IPS DF 19.7 (cell line): ENCODE measurements at places on chromosomes 6 and 20.

DNA sequence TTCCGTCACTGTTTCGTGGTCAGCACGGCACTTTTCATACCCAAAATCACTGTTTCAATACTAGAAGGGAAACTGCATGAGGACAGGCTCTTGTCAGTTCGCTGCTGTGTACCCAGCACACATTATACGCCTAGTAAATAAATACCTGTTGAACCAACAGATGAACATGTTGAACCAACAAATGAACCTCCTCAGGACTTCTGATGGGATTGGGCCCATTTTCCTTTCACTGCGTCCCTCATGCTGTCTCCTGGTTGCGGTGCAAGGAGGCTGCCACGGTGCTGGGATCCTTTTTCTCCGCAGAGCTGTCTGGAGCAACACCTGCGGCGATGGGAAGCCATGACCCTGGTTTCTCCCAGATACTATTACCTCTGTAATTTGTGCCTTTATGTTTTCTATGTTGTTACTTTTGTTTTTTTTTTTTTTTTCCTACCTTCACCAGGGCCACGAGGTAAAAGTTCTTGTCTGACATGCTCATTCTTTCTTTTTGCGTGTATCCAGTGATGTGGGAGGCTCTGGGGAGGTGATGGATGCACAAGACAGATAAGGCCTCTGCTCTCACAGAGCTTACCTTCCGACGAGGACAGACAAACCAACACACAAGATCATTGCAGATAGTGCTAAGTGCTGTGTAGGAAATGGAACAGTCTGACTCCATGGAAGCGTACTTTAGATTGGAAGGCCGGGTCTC, 1.1 kb downstream of the VAPB start:
- no peak for DNase-seq

DNA sequence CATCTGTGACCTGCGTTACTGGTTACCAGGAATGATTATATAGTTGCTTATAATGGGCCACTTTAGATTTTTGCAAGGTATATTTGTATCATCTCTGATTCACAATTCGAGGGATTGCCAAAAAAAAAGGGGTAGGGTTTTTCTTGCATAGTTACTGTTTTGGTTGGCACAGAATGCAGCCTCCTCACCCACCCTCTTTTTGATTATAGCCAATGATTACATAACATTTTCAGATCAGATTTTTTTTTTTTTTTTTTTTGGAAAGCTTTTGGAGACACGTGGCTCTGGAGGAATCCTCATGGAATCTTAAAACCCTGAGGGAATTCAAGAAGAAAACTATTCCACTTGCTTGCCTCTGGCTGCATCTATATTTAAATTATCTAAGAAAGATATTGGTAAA, 53.7 kb downstream of the UST start:
- DNase-seq: no peak

- DNase-seq: peak; percentile 45
Observed at GRCh38 chr20:23889775-23890187, 10.2 kb upstream of the CST5 start.

- DNase-seq: no peak
Observed at GRCh38 chr6:168527451-168528210, 86.6 kb downstream of the SMOC2 start.

- no peak for DNase-seq
Observed at GRCh38 chr6:22147921-22148776, 148.7 kb downstream of the PRL start.

DNA sequence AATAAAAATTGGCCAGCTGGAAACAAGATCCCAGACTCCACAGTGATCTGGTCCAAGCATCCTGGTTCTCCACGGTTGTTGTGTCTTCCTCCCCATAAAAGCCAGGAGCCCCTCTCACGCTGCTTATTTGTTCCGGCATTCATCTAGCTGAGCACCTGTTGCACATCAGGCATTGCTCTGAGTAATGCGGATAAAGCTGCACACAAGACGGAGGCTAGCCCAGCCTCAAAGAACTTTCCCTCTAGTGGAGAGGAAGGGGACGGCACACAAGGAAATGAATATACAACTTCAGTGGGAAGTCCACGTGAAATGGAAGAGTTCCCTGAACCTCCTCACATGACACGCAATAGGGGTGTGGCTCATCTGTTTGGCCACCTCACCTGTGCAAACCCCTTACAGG, 30.3 kb upstream of the NXT1 start:
- DNase-seq: no peak

DNA sequence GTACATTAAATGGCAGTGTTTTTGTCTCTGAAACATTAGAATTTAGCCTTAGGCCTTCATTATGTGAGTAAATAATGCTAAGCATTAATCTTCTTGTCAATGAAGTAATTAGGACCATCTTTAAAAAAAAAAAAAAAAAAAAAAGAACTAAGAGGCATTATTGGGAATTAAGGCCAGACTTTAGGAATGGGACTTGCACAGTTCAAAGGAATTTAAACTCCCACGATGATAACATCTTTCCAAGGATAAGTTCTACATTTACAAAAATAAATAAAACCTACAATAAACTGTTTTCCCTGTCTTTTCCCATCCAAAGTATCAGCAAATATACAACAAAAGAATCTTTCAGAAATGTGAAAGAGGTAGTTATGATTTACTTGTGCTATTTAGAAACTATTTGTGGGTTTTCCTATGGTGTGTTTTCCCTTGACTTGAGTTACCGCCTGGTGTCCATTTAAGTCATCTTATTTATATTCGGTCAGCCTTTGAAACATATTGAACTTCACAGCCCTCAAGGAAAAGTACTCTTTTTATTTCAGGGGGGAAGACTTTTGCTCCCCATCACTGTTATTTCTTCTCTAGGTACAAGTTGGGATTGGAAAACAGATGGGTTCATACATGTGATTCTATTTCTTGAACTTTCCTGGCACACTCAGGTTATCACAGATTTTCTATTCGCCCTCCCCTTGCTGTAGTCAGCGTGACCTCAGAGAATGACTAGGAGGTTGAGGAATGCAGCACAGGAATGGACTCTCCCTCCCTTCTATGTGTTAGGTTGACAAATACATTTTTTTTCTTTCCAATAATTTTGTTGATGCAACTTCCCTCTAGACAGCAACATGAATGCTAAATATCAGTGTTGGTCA, 13.6 kb downstream of the STMND1 start:
- DNase-seq: no peak

GRCh38 chr6:11398451-11399326, 138.9 kb upstream of the TMEM170B start:
- DNase-seq: no peak

- no peak for DNase-seq
Observed at GRCh38 chr6:13103169-13103568, 225.2 kb downstream of the TBC1D7 start.

DNA sequence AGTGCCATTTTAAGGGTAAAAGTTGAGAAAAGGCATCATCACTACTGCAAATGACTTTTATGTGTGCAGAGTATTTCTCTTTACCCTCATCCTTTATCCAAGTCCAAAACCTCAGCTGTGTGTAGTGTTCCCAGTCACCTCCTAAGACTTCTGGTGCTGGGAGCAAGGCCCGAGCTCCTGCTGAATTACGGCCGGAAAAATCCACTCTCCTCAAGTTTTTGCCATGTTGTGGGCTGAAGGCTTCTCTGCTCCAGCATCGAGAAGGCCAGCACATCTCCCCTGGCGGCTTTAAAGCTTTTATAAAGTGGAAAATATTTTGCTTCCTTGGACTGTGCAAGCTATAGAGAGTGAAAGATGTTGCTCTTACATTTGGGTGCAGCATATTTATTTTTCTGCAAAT, 153.2 kb upstream of the THBS2 start:
- no peak for DNase-seq

DNA sequence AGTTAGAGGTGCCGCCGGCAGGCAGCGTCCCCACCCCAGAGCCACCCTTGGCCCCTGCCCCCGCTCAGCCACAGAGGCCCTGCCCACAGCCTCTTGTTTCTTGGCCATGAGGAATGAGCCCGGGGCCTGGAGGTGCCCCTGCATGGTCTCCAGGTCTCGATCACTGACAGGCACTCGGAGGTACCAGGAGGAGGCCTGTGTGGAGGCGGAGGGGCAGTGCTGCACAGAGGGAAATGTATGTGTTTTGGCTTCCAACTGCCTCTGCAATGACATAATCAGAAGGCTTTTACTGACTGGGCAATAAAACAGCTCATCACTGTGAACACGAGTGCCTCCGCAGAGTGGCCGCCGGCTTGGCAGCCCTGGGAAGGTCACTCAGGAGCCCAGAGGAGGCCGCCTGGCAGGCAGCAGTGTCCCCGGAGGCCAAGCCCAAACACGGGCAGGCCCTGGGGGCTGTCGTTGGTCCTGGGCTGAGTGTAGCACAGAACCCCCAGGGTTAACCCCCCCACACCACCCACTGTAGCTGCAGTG, 61.1 kb upstream of the GATA5 start:
- DNase-seq: no peak

- no peak for DNase-seq
Observed at GRCh38 chr6:11228935-11229654, 3.4 kb downstream of the NEDD9 start.

GRCh38 chr6:52375780-52376556, 14.0 kb downstream of the PAQR8 start:
- DNase-seq: no peak

- no peak for DNase-seq
Observed at GRCh38 chr6:89215391-89215790, 1.8 kb downstream of the GABRR1 start.

GRCh38 chr6:158361068-158361467, 48.8 kb downstream of the TULP4 start:
- no peak for DNase-seq

DNA sequence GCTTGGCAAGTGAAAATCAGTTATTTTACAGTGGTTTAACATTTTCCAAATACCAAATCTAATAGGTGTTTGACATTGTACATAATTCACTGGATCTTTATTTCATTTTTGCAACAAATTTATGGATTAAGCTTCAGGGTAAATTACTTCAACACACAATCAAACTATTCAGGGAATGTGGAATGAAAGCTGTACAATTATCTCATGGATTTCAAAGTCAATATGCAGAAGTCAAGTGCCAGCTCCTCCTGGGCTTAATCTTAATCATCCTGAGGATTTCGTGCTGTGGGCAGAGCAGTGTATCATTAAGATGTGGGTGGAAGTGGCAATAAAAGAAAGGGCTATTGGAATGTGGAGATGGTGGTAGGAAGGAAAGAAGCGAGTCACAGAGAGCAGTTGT, 548.8 kb downstream of the COL12A1 start:
- DNase-seq: no peak

DNA sequence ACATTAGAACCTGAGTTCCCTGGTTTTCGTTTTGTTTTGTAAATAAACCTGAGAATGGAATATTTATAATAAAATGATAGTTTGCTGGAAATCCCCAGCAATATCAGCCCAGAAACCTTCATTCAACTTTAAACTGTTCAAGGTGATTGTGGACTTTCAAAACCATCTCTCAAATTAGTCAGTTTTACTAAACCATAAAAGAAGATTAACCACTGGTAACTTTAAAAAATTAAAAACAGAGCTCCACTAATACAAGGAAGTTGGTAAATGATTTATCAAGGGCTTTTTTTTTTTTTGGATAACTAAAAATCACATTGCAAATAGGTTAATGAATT, 10.0 kb downstream of the MBOAT1 start:
- DNase-seq: no peak

DNA sequence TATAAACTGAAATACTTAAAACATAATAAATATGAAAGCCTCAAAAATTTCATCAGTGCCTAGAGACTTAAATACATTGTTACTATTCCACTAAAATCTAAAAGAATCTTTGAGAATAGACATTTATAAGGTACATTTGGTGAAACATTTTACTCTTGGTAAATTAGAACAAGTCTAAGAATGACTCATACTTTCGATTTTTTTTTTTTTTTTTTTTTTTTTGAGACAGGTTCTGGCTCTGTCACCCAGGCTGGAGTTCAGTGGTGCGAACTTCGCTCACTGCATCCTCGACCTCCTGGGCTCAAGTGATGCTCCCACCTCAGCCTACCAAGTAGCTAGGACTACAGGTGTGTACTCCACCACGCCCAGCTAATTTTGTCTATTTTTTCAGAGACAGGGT, 6.4 kb downstream of the FUCA2 start:
- DNase-seq: no peak

- no peak for DNase-seq
Observed at GRCh38 chr20:38789503-38790199, 15.8 kb upstream of the PPP1R16B start.

- no peak for DNase-seq
Observed at GRCh38 chr20:42254673-42255072, 636.5 kb upstream of the CHD6 start.

GRCh38 chr20:46699651-46700359, 9.6 kb upstream of the SLC2A10 start:
- no peak for DNase-seq
